ENCODE measurements at places on chromosomes 2 and 18.

DNA sequence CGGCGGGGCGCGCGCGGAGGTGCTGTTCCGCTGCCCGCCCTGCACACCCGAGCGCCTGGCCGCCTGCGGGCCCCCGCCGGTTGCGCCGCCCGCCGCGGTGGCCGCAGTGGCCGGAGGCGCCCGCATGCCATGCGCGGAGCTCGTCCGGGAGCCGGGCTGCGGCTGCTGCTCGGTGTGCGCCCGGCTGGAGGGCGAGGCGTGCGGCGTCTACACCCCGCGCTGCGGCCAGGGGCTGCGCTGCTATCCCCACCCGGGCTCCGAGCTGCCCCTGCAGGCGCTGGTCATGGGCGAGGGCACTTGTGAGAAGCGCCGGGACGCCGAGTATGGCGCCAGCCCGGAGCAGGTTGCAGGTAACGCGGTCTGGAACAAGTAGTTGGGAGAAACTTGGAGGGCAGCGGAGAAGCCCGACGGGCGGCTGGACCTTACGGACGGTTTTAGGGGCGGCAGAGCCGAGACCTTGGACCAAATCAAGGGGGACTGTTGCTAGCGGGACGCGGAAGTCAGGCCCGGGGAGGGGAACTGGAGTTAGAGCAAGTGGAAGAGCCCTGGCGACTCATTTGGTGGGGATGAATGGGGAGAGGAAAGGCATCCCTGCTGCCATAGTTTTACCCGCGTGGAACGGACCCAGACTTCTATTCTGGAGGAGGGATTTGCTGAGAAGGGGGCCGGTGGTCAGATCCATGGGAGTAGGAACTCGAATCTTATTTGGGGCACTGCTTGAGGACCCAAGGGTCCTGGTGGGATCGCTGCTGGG is 573 bp downstream of the IGFBP2 start:
- no peak for DNase-seq

DNA sequence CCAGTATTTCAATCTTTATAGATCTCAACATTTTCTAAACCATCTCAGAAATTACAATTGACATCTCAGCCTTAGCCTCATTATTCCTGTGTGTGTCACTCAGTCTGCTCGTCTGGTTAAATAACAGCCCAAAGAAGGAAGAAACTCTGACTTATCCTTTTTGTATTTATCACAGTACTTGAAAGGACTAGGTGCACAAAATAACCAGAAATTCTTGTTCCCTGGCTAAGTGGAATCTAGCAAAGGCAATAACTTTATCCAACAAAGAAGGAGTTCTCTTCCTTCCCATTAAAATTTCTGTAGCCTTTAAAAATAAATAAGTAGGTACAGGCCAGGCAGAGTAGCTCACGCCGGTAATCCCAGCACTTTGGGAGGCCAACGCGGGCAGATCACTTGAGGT is 139.9 kb upstream of the PID1 start:
- DNase-seq, result no peak

GRCh38 chr18:74513883-74514205 is 17.7 kb downstream of the CNDP2 start:
- DNase-seq, result no peak

DNA sequence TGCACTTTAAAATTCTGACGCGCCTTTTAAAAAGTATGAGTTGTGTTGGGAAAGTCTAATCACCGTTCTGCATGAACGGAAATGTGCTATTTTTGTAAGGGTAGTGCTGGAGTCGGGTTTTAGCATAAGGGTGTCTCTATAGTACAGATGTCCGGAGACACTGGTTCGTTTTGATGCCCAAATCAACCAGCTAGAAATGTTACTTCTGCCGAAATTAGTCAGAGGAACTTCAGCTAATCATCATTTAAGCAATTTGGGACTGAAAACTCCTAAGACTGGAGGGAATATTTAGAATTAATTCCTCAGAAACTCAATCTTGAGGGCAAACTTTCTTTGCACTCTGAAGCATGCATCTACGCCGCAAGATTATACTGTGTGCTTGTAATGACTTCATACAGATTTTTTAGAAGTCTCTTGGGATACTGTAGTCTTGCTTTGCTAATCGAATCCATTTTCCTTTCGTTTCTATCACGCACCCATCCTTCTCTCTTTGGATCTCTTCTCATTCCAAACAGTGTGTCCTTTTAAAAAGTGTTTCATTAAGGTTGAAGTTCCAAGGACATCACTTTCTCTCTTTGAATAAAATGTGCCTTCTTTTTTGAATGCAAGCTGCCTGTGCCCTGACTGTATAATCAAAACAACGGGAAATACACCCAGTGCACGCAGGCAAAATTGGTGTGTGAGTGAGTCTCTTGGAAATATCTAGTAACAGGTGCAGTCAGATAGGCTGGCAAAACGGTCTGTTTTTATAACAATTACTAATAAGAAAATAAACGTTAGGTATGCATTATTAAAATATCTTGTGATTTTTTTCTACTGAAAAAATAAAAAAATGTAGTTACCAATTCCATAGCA is 270.9 kb upstream of the TCF4 start:
- DNase-seq, result no peak

- peak; percentile 4 for DNase-seq
These were observed 51.2 kb upstream of the NOSTRIN start for GRCh38 chr2:168751104-168751740.

DNA sequence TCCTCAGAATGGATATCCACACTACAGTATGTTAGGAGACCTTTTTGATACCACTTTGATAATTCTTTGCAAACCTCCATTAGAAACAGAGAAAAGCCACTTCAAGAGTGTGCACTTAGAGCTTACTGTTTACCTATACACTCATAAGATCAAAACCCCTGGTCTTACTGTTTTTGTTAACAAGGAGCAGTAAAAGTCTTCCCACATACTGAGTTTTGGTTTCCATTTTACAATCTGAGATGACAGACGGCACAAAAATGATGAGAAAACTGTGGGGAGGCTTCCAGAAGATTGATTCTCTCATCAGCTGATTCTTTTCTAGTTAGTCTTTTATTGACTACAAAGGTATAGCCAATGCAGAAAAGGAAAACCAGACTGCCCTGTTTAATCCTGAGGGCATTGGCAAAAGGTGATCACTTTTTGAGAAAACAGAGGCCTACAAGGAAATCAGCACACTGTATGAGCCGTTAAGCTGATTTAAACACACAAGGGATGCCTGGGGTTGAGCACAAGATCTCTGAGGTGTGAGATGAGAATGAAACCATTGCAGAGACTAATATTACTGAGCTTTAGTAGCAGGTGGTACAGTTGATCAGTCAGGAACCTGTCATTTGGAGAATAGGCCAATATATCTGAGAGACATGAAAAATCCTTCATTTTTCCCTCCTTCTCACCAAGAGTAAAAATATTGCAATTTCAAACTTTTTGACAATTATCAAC is 368.6 kb downstream of the GRB14 start:
- DNase-seq, result no peak

DNA sequence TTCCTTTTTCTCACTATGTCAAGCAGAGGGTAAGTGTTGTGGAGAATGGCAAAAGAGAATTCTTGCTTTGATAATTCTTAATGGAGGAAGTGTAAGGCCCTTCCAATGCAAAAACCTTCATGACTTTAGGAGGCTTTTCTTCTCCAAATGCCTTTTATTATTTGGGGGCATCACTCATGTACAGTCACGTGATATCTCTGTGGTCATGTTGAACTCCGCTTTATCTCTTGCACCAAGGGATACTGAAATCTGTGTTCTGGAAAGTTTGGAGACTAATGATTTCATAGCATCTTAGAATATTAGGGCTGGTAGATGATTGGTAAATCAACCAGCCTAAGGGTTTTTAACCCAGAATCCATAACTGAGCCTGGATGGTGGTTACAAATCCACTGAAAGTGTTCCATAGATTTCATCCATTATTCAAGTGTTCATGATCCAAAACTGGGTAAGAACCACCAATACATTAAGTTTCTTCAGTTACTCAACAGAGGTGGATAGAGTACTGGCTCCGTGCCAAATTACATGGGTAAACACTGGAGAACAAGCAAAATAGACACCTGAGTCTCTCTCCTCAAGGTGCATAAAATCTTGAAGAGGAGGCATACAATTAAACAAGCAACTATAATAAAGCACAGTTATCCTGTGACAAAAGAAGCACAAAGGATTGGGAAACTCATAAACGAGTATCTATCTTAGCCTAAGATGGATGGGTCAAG is 169.6 kb upstream of the EPHA4 start:
- DNase-seq, result no peak

DNA sequence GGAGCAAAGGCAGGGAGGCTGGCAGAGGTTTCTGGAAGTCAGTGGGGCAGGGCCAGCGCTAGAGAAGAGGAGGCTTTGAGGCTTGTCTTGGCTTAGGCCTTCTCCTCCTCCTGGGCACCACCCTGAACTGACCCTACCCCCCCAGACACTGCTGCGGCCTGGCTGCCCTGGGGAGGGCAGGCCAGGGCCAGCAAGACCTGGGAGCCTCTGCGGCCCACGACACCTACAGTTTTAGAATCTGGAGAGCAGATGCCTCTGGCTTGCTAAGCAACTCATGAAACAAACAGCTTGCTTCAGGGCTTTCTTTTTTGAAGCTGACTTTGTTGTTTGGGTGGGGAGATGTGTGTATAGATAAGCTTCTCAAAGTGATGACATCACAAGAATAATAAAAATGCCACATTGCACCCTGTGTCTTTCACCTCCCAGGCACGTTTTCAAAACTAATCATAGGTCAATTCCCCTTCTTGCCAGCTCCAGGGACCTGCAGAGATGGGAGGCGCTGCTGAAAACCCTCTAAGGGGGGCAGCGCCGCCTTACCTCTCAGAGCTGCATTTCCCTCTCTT is 46.2 kb upstream of the SMAD7 start:
- no peak for DNase-seq

DNA sequence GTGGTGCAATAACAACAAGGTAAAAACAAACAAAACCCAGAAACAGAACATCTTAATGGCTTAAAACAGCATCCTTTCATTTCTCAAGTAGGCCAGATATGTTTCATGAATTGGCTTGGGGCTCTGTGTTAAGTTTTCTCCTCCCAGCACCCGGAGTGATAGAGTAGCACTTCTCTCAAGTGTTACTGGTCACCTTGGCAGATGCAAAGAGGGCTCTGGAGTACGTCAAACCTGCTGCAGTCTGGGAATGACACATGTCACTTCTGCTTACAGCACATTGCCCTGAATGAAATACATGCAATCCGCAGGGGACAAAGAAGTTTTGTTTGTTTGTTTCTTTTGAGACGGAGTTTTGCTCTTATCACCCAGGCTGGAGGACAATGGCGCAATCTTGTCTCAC is 639.3 kb downstream of the CNTNAP5 start:
- DNase-seq, result no peak

DNA sequence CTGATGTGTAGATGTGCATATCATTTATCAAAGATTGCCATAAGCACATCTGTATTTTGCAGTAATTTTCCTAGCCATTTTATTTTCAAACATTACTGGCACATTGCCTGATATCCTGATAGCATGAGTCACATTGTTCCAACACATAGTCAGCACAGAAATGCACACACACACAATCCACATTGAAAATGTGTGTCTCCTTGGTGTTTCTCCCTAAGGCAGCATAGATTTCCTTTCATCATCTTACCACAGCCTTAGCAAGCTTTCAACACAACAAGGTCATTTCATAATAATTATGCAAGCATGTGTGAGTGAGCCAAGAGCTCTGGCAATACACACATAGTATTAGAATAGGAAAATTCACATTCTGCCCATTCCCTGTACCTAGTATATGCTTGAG is 245.4 kb upstream of the MEIS1 start:
- DNase-seq, result no peak

GRCh38 chr2:115190459-115190858 is 748.0 kb downstream of the DPP10 start:
- DNase-seq, result no peak

- no peak for DNase-seq
These were observed 234.0 kb downstream of the ZNF516 start for GRCh38 chr18:76260941-76261472.

- DNase-seq, result no peak
These were observed 143.4 kb downstream of the EML6 start for GRCh38 chr2:54866868-54867267.

GRCh38 chr2:8267048-8267447 is 414.8 kb upstream of the ID2 start:
- DNase-seq, result no peak

- DNase-seq, result no peak
These were observed 1.7 kb upstream of the C2orf42 start for GRCh38 chr2:70192516-70192915.
